ENCODE measurements at places on chromosomes 2 and 18. TPM values are rescaled to one million over a fixed set of nuclear protein-coding genes. Genes with fewer than 3 reads are reported as not detected.
A peak's percentile ranks its signal among the peaks of the same experiment; 100 is the strongest.

SERPINB5 gene
- total RNA-seq: 330 TPM

SOS1 gene
- 23.3 TPM for total RNA-seq

NYAP2 gene
- not detected for total RNA-seq

NAT8 gene
- not detected for total RNA-seq

CD8B2 gene
- total RNA-seq: not detected

LHCGR gene
- total RNA-seq: not detected

- H3K27ac ChIP-seq: no peak overlapping the region
- no peak for DNase-seq
- no peak overlapping the region for H3K4me3 ChIP-seq
- H3K4me1 ChIP-seq: no peaks in the 10 kb centered on the region
- no peaks in the 10 kb centered on the region for H3K36me3 ChIP-seq
Measured at GRCh38 chr2:66405473-66405872, 29.5 kb upstream of the MEIS1 start.

- no peaks in the 10 kb centered on the region for H3K27me3 ChIP-seq
- peak; percentile 83 for DNase-seq
- peak within 1 kb of the TSS; percentile 80 for H3K27ac ChIP-seq
- H3K4me3 ChIP-seq: peak within 1 kb of the TSS; percentile 88
- no peaks in the 10 kb centered on the region for H3K36me3 ChIP-seq
Measured at GRCh38 chr18:58043491-58044369, at the start of gene NEDD4L. Gene NEDD4L (plus strand): TSS chr18:58044226. CDS start chr18:58044661, 435 bp downstream.

DNA sequence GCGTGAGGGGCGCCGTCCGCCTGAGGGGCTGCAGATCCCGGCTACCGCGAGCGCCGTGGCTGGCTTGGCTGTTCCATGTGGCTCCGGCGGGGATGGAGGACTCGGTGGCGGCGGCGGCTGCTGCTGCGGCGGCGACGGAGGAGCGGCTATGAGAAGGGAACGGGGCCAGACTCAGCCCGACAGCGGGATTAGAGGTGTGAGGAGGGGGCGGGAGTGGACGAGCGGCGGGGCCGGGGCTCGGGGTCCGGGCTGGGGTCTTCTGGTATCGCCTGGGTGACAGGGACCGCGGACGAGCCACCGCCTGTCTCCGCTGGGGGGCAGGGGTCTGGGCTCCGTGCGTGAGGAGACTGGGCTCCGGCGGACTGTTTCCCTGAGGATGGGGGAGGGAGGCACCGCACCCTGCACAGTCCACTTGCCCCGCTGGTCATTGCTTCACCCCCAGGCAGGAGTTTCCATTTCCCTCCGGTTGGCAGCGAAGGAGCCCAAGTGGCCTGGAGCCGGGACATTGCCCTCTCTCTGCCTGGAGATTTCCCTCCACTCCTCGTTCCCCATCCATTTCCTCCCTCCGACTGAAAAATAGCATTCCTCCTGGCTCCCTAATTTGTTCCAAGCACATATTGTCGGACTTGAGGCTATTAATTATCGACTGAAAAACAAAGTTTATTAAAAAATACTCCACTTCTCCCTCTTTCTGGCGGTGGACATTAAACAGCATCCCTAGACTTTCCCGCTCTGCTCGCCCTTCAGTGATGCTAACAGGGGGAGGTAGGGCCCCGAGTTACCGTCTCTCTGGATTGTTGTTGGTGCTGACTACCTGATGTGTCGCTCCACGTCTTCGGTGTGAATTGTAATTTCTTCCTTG lies 577 bp downstream of the EHBP1 start:
- H3K27ac ChIP-seq: peak overlapping the region; percentile 78
- no peaks in the 10 kb centered on the region for H3K27me3 ChIP-seq
- peaks cover 17% of the 10 kb centered on the region for H3K36me3 ChIP-seq
- H3K4me1 ChIP-seq: peaks cover 30% of the 10 kb centered on the region
- peak overlapping the region; percentile 87 for H3K4me3 ChIP-seq

DNA sequence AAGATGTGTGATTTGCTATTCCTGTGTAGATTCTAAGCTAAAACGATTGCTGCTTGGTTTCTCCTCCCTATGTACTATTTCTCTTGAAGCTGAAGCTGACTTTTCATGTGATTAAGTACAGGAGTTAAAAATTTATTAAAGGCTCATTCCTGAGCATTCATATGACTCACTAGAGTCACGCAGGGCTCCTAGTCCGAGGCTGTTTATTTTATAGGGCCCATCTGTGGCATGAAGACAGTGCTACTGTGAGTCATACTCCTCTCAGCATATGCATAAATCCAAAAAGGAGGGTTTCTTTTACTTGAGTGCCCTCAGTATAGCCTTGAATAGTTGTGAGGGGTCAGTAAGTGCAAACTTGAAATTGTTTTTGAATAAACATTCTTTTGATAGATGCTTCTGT lies 378.8 kb downstream of the PTPRM start:
- peaks cover 62% of the 10 kb centered on the region for H3K4me1 ChIP-seq
- peak; percentile 82 for DNase-seq
- peak overlapping the region; percentile 82 for H3K27ac ChIP-seq
- peak overlapping the region; percentile 66 for H3K4me3 ChIP-seq

DNA sequence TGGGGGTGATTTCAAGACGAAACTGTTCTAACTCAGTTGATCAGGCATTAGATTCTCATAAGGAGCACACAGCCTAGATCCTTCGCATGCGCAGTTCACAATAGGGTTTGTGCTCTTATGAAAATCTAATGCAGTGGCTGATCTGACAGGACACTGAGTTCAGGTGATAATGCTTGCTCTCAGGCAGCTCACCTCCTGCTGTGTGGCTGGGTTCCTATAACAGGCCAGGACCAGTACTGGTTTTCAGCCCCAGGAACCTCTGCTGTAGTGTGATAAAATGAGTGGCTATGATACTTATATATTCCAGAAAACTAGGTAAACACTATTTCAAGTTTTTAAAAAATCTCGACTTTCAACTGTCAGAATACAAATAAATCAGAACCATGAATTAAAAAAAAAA lies 271.4 kb downstream of the GALNT13 start:
- peak overlapping the region; percentile 69 for H3K27ac ChIP-seq
- H3K27me3 ChIP-seq: no peaks in the 10 kb centered on the region
- H3K36me3 ChIP-seq: no peaks in the 10 kb centered on the region
- peaks cover 8% of the 10 kb centered on the region for H3K4me1 ChIP-seq

GRCh38 chr2:232013701-232014353 lies 52.3 kb downstream of the DIS3L2 start:
- DNase-seq: peak; percentile 86
- H3K4me3 ChIP-seq: no peak overlapping the region
- no peak overlapping the region for H3K27ac ChIP-seq
- no peaks in the 10 kb centered on the region for H3K4me1 ChIP-seq

GRCh38 chr2:223075301-223076270 lies 23.6 kb downstream of the KCNE4 start:
- no peak for DNase-seq
- no peaks in the 10 kb centered on the region for H3K36me3 ChIP-seq
- H3K4me3 ChIP-seq: no peak overlapping the region
- peaks cover 7% of the 10 kb centered on the region for H3K4me1 ChIP-seq
- H3K27me3 ChIP-seq: no peaks in the 10 kb centered on the region
- no peak overlapping the region for H3K27ac ChIP-seq

DNA sequence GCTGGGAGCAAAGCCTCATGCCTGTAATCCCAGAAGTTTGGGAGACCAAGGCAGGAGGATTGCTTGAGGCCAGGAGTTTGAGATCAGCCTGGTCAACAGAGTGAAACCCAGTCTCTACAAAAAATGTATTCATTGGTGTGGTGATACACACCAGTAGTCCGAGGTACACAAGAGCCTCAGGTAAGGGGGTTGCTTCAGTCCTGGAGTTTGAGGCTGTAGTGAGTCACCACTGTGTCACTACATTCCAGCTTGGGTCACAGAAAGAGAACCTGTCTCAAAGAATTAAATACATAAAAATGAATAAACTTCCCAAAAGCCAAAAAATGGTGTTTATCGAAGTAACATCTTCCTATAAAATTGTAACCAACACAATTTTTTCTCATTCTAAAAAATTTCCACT lies 568.1 kb upstream of the LINC00305 start:
- no peak overlapping the region for H3K4me3 ChIP-seq
- DNase-seq: peak; percentile 30
- no peak overlapping the region for H3K27ac ChIP-seq
- no peaks in the 10 kb centered on the region for H3K4me1 ChIP-seq
- peaks cover 25% of the 10 kb centered on the region for H3K27me3 ChIP-seq

DNA sequence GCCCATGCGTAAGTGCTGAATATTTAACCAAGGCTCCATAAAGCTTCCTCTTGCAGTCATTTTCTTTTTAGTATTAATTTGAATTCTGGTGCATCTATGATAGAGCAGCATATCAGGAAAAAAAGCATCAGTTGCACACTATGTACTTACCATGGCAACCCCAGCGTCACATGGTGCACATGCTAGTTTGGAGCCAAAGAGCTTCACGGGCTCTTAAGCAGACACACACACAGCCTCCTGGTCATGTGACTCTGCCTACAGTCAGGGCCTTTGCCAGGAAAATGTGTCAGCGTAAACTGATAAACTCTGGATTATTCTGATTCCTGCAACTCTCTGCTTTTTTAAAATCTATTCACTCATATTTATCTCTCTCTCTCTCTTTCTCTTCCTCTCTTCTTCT lies 30.2 kb downstream of the NYAP2 start:
- H3K4me3 ChIP-seq: no peak overlapping the region
- H3K4me1 ChIP-seq: no peaks in the 10 kb centered on the region
- peak; percentile 13 for DNase-seq
- H3K27me3 ChIP-seq: peaks cover 51% of the 10 kb centered on the region
- no peaks in the 10 kb centered on the region for H3K36me3 ChIP-seq
- no peak overlapping the region for H3K27ac ChIP-seq

DNA sequence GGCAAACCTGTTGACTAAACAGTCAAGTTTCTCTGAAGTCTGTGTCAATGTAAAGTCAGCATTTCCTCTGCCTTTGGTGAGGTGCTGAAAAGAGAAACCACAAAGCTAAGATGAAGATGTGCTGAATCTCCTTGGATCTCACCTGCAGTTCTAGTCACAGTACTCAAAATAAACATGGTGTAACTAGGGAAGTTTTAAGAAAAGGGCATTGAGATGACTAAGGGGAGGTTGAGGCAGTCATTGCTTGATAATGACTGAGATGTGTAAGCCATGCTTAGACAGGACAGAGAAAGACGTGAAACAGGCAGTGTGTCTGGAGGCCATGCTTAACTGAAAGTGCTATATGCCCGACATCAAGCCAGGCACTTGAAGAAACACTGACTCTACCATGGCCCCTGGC lies 1010.0 kb upstream of the CELF4 start:
- DNase-seq: no peak
- H3K27ac ChIP-seq: no peak overlapping the region
- H3K36me3 ChIP-seq: no peaks in the 10 kb centered on the region
- H3K27me3 ChIP-seq: no peaks in the 10 kb centered on the region
- no peak overlapping the region for H3K4me3 ChIP-seq

DNA sequence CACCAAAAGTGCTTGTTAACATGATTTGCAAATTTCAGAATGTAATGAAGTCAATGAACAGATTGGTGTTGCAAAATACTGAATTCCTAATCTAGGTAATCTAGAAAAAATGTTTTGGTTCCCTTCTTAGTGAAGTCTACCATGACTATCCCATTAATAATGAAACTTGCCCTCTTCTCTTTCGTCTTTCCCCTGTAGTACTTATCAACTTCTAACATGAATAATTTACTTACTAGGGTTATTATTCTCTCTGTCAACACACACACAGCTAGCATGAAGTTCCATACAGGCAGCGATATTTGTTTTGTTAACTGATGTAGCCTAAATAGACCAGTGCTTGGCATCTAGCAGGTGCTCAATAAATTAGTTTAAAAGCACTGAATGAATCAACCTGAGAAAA lies 160.2 kb downstream of the NCK2 start:
- no peaks in the 10 kb centered on the region for H3K36me3 ChIP-seq
- no peak overlapping the region for H3K4me3 ChIP-seq
- no peak overlapping the region for H3K27ac ChIP-seq
- H3K4me1 ChIP-seq: no peaks in the 10 kb centered on the region

DNA sequence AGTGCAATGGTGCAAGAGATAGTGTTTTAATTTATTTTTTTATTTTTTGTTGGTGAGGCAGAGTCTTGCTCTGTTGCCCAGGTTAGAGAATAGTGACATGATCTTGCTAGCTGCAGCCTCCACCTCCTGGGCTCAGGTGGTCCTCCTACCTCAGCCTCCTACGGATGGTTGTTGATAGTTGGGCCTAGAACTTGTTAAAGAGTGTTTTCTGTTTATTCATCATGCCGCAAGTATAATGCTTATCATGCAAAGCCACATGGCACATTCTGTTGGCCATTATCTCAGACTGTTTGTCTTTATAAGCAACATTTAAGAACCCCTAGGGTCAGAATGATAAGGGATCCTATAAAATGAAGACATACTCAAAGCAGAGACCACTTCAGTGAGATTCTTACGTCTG lies 1.7 kb downstream of the UGGT1 start:
- H3K36me3 ChIP-seq: peaks cover 10% of the 10 kb centered on the region
- H3K4me1 ChIP-seq: peaks cover 12% of the 10 kb centered on the region
- H3K27me3 ChIP-seq: no peaks in the 10 kb centered on the region

DNA sequence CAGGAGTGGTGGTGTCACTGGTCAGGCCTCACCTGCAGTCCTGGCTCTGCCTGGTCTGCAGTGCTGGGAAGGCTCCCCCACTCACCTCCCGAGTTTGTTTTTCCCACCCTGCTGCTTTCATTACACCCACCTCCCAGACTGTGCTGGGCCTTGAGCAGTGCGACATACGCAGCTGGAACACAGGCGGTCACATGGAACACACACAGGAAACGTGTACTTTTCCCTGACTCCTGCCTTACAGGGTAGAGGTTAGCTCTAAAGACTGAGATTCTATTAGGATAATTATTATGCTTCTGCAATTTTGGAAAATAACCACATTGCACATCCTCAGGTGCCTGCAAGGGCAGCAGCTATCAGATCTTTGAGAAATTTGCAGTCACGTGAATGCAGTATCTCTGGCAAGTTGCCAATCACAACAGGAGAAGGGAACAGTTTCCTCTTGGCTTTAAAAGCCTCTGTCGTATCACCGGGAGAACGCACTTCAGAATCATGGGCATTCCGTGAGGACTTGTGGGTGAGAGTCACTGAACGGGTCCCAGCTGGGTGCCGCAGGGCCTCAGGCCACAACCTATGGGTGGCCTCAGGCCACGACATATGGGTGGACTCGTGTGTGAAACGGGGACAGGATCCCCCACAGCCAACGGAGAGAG lies 136.5 kb downstream of the ZNF236 start:
- peaks cover 60% of the 10 kb centered on the region for H3K36me3 ChIP-seq
- H3K27me3 ChIP-seq: no peaks in the 10 kb centered on the region
- H3K4me3 ChIP-seq: no peak overlapping the region
- H3K4me1 ChIP-seq: no peaks in the 10 kb centered on the region
- no peak for DNase-seq
- no peak overlapping the region for H3K27ac ChIP-seq

DNA sequence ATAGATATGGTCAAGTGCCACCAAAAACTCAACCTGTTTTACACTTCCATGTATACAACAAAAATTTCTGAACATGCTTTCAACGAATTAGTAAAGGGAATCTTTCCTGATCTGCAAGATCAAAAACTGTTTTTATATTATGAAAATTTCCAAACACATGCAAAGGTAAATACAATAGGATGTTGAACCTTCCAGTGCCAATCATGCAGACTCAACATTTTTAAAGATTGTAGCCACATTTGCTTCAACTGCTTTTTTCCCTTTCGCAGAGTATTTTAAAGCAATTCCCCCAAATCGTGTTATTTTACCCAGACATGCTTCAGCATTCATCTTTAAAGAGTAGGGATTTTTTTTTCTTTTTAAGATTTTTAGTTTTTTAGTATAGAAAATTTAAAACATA lies 40.3 kb downstream of the UBR3 start:
- H3K4me1 ChIP-seq: peaks cover 6% of the 10 kb centered on the region
- no peak for DNase-seq
- no peak overlapping the region for H3K4me3 ChIP-seq
- H3K27me3 ChIP-seq: no peaks in the 10 kb centered on the region

Data from MCF 10A (cell line).